ENCODE measurements at places on chromosomes 1 and 21.

- DNase-seq = no peak
These were observed 69.2 kb downstream of the MATN1 start for GRCh38 chr1:30654188-30654587.

DNA sequence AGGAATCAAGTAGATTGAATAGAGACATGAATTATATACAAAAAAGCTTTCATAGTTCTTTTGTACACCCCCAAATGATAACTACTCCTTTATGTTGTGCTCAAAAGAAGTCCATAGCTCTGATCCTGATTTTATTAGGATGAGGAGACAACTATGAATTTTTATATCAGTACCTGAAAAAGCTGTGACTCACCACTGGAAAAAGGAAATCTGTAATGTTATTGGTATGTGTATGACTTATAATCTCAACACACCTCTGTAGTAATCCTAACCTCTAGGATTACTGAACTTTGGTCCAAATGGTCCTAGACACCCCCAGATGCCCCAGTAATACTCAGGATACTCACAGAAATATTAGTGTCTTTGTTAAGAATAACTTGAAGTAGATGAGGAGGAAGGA is 10.2 kb downstream of the PRKAB2 start:
- no peak for DNase-seq

GRCh38 chr1:85133565-85134159 is 67.2 kb downstream of the SYDE2 start:
- no peak for DNase-seq

DNA sequence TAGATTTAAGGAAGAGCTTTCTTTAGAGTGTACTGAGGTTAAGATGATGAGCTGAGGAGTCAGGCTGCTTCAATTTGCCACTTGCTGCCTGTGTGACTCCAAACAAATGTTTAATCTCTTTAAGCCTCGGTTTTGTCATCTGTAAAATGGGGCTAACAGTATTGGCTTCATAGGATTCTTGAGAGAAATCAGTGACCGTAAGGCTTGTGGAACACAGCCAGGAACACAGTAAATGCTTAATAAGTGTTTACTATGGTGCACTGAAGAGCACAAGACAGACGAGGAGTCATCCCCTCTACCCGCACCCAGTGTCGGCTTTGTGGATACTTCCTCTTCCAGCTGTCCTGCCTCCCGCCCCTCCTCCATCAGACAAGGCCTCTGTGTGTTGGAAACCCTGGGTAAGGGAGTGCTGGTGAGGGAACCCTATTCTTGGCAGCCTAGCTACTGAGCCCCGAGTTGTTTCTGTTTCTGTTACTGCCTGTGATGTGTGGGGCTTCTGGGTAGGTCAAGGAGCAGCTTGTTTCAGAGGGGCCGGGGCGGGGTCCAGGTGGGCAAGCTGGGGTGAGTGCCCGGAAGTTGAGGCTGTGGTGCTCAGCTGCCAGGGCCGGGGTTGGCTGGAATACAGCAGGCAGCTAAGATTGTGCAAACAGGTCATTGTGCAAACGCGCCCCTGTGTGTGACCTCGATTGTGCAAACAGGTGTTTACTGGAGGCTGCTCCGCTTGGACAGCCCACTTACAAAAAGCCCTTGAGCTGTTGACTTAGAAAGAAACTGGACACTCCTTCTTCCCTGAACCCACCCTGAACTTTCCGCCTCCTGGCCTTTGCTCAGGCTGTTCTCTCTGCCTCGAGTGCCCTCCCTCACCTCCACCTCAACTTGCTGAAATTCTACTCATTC is 4.0 kb upstream of the CSF3R start:
- peak; percentile 94 for DNase-seq

GRCh38 chr1:2376261-2376741 is 15.1 kb downstream of the MORN1 start:
- DNase-seq = no peak

GRCh38 chr21:28758042-28758882 is 234.4 kb downstream of the LTN1 start:
- no peak for DNase-seq

DNA sequence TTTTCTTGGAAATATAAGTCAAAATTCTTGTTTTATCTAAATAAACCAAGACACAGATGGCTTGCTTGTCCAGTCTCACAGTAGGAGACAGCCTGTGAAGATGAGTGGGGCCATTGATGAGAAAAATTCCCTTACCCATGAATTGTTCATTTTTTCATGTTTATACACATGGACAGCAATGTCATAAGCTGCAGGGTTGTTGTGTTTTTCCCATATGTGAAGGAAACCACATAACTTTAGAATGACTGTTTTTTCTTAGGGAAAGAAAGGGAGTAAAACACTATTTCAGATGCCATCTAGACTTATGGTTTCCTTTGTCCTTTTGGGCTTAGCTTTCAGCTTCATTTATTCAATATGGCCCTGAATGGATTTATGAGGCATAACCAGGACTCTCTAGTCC is 622.5 kb upstream of the NR5A2 start:
- no peak for DNase-seq

DNA sequence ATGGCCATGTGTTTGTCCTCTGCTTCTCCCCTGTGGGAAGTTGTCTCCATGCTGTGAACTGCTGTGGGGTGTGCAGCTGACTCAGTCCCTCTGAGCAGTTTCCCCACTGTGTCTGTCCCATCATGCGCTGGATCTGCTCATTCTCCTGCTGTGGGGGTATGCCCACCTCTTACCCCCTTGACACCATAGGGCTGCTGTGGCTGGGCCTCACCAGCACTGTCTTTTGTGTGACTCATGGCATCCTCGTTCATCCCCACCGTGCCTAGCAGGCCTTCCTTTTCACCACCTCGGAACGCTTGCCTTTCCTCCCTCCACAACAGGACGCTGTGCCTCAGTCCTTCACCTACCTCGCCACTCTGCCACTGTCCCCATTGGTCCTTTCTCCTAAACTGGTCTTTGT is 27.3 kb downstream of the VANGL2 start:
- DNase-seq = peak; percentile 10

DNA sequence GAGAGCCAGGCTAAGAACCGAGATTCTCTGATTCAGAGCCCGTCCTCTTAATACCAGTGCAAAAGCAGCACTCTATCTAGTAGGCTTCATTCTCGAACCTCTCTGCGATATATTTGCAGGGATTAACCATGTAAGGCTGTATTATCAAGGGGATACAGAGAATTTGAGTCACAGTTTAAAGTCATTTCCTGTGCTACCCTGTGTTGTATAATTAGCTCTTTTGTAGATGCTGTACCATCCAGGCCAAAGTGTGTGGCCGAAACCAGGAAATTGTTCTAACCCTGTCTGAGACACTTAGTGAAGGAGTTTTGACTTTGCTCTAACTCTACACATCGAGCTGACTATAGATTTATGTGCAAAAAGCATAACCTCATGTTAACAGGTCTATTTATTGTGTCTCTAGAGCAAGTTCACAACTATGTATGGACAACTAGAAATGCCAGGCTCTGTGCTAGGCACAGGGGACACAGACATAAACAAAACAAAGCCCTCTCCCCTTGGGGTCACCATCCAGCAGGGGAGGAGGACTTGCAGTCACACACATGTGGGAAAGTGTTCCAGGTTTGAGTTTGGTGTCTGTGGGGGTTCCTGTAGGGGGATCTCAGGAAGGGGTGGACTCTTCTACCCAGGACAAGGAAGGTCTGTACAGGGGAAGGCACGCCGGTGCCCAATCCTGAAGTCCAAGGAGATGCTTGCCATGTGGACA is 182.2 kb downstream of the DHRS3 start:
- no peak for DNase-seq

DNA sequence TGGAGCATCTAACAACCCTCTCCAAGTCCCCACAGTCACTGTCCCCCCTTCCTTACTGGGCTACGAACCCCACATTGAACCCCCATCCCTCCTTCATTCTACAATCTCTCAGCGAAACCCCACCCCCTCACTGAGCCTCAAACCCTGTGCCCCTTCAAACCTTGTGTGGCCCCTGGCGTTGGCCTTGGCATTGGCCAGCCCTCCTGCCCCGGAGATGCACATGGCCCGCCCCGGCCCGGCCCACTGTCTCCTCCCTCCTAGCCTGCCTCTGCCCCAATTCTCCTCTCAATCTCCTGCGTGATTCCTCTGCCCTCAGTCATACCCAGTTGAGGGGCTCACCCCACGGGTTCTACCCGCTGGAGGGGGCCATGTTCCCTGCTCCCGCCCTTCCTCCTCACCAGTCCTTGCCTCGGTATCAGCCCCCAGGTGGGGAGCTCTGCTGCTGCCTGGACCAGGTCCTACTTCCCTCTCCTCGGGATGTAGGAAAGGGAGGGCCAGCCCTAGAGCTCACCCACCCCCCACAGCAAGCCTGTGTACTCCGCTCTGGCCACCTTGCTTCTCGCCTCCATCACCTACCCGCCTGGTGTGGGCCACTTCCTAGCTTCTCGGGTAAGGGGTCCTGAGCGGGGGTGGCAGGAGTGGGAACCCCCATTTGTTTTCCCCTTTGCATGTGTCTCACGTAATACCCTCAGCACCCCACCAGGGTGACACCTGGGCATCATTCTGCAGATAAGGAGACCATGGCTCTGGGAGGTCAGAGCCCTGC is 6.6 kb downstream of the CLCNKA start:
- no peak for DNase-seq

- DNase-seq = peak; percentile 32
These were observed 140.5 kb upstream of the MAP1LC3C start for GRCh38 chr1:242139442-242139841.

- DNase-seq = no peak
These were observed 33.2 kb upstream of the KIAA0040 start for GRCh38 chr1:175225805-175226129.

DNA sequence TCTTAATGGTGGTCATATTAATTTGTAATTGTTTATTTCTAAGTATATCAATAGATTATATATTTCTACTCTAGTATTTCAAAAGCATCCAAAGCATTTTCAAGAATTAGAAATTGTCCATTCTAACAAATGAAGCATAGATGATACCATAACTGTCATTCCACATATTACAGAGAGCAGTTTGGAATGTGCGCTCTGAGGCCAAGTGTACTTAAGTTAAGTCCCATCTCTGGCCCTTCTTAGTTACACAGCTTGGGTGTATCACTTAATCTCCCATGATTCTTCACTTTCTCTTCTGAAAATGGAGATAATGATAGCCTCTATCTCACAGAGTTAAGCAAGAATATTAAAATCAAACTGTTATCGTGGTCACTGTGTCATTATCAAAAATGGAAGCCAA is 281.1 kb downstream of the MRPL39 start:
- no peak for DNase-seq
